Right ventricle myocardium inferior (tissue), 1 donor: ENCODE measurements at places on chromosomes 16 and 17. TPM values are rescaled to one million over a fixed set of nuclear protein-coding genes. Genes with fewer than 3 reads are reported as not detected.

The CCDC144A gene
- 1.5 TPM for total RNA-seq

The TMEM106A gene
- 4.1 TPM for total RNA-seq

The HOXB7 gene
- 0.41 TPM for total RNA-seq

The MYH11 gene
- 17.9 TPM for total RNA-seq

The KRT40 gene
- total RNA-seq = not detected

The EVPLL gene
- total RNA-seq = not detected

The CIBAR2 gene
- total RNA-seq = not detected

The IGFBP4 gene
- 228 TPM for total RNA-seq

The DNAH2 gene
- total RNA-seq = not detected

The MEAK7 gene
- 7.4 TPM for total RNA-seq

The ZNF423 gene
- 8.8 TPM for total RNA-seq

The FOXC2 gene
- total RNA-seq = 1.4 TPM

The MYH1 gene
- not detected for total RNA-seq

The ANKFN1 gene
- total RNA-seq = not detected

The GAST gene
- not detected for total RNA-seq

The PRSS36 gene
- 3.0 TPM for total RNA-seq

The ABCC6 gene
- total RNA-seq = 2.2 TPM

The C16orf92 gene
- not detected for total RNA-seq
